ENCODE measurements at places on chromosomes 7 and 10. TPM values are rescaled to one million over a fixed set of nuclear protein-coding genes. Genes with fewer than 3 reads are reported as not detected.

Gene FRMD4A
- total RNA-seq = 18.3 TPM

Gene AKR1C4
- not detected for total RNA-seq

Gene DCLRE1A
- total RNA-seq = 13.8 TPM

Gene EPDR1
- total RNA-seq = 13.8 TPM

Gene SPDYE1
- total RNA-seq = not detected

Gene FAM237B
- total RNA-seq = not detected

Gene SP8
- total RNA-seq = 4.4 TPM

Gene FAM25C
- total RNA-seq = not detected

Gene THAP5
- total RNA-seq = 32.3 TPM

Gene GSTO2
- 30.7 TPM for total RNA-seq

Gene NUTM2A
- total RNA-seq = 0.27 TPM

Gene BRAF
- 36.8 TPM for total RNA-seq

Data from GM23338 (cell line).